ENCODE measurements at places on chromosomes 12 and 14. TPM values are rescaled to one million over a fixed set of nuclear protein-coding genes. Genes with fewer than 3 reads are reported as not detected.
A peak's percentile ranks its signal among the peaks of the same experiment; 100 is the strongest.

- peak; percentile 50 for DNase-seq
Observed at GRCh38 chr14:105281371-105282097, 19.3 kb downstream of the BRF1 start.

GRCh38 chr12:66156654-66157053 lies 13.1 kb downstream of the TMBIM4 start:
- no peak for DNase-seq

DNA sequence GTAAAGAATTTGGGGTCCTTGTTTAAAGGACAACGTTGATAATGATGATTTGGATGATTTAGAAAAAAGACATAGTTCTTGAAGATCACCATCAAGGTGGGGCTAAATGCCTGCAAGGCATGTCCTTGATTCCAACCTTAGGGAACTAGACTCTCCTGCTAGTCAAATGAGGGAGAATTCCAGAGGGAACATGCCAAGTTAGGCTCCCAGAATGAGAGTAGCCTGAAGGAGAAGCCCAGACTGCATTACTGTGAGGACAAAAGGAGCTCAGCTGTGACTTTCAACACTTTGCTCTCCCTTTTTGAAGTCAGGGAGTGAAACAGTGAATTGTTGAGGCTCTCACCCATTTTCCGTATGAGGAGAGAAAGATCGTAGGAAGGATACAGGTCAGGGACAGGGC lies 95.2 kb upstream of the TBX3 start:
- DNase-seq = no peak

- DNase-seq = peak; percentile 76
Observed at GRCh38 chr12:110619534-110619953, 5.6 kb downstream of the TCTN1 start.

The FAIM2 gene
- not detected for polyA plus RNA-seq

The MGAT4C gene
- not detected for polyA plus RNA-seq
